ENCODE measurements at places on chromosomes 1 and 21. TPM values are rescaled to one million over a fixed set of nuclear protein-coding genes. Genes with fewer than 3 reads are reported as not detected.

GRCh38 chr1:175629318-175629694, 114.1 kb downstream of the TNR start:
- DNase-seq, result no peak

DNA sequence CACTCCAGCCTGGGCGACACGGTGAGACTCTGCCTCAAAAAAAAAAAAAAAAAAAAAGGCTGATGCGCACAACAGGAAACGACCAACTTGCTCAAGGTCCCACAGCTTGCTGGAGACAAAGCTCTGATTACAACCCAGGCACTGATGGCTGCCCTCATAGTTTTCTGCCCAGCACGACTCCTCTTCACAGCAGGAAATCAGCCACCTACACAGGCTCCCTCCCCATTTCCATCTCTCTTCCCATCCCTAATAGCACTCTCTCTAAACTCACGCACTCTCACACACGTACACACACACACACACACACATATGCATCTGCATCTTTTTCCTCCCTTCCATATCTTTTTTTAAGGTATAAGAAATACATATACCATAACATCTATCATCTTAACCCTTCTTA, 153.5 kb upstream of the SOD1 start:
- DNase-seq, result no peak

DNA sequence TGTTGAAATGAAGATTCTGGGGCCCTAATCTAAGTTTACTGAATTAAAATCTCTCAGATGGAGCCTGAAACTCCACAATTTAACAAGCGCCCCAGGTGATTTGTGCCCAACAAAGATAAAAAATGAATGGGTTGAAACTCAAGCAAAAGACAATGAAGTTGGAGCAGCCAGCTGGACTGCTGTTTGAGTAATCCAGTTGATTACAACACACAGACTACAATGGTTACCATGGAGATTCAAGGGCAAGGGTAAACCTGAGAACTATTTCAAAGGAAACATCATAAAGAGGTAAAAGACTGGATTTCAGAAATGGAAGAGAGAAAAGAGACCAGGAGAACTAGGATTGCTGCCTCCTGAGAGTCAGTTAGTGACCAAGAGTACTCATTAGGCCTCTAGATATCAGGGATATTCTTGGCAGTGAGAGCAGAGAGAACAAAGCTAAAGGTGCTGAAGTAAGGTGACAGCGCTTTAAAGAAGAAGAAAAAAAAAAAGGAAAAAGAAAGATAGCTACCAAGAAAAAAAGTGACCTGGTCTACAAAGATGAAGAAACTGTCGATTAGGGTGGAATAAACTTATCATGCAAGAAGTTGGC, 44.5 kb downstream of the LRRC53 start:
- no peak for DNase-seq

DNA sequence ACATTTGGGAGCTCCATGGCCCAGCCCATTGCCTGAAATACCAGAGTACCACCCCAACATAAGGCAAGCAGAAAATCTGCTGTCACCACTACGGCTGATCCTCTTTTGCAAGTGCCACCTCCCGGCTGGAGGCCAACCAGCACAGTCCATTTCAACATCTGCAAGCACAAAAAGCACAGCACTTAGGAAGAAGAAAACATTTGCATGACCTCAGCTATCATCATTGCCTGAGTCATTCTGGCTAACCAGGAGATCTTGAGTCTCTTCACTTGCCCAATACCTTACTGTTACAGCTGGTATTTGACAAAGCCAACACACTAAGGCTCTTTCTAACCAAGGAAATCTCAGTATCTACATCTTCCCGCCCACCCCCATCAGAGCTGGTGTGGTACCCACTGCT, 55.9 kb downstream of the NEK7 start:
- DNase-seq, result no peak

DNA sequence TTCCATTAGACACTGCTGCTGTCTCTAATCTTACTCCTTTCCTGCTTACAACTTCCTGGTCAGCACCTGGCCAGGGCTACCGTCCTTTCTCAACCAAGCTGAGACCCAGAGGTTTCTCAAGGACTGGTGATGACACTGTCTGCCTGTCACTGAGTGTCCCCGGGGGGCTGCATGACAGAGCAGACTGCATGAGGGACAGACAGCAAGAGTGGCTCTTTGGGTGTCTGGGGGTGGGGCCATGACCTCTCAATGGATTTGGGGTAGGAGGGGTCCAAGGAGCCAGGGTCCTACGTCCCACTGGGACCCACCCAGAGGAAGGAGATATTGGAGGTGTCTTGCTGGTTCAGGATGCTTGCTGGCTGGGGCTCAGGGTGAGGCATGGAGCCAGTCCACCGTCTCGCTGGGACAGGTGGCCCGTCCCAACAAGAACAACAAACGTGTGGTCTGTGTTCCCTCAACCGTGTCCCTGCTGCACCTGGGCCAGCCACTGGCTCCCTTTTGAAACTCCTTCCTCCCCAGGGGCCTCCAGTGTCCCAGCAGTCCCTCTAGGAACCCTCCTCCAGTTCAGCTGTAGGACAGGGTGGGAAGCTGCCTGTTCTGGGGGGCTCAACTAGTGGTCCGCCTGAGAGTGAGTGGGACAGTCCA, 344.6 kb upstream of the AJAP1 start:
- DNase-seq, result no peak

GRCh38 chr1:153655333-153655732, 3.2 kb upstream of the SNAPIN start:
- DNase-seq, result no peak

- DNase-seq, result no peak
Measured at GRCh38 chr1:33928251-33928650, 64.4 kb downstream of the HMGB4 start.

FAAH gene
- polyA plus RNA-seq, result 43.3 TPM

PCSK9 gene
- 1.3 TPM for polyA plus RNA-seq

Measured in spinal cord (tissue), 10 donors.